ENCODE measurements at places on chromosomes 2 and 18.

- DNase-seq: no peak
Measured at GRCh38 chr18:508835-509234, 8.3 kb upstream of the COLEC12 start.

DNA sequence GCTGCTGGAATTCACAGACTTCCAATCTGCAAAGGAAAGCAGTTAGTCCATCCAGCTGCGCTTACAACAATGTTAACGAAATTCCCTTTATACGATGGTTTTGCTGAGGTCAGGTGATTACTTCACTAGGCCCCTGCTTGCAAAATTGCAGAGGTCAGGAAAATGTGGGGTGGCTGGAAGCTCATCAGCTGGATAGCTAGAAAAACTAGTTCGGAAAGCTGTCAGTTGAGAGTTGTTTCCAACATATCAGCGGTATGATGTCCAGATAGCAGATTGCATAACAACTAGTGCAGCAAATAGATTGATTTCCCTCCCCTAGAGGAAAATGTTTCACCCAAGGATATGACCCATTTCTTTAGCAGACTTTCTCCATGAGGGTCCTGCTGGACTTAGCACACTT, 2021.1 kb upstream of the CELF4 start:
- DNase-seq: no peak

- DNase-seq: no peak
Measured at GRCh38 chr2:185787227-185788145, 48.9 kb downstream of the FSIP2 start.

GRCh38 chr2:157825885-157826284, 50.2 kb downstream of the ACVR1 start:
- DNase-seq: no peak

GRCh38 chr2:121210691-121211090, 74.3 kb downstream of the TFCP2L1 start:
- no peak for DNase-seq

- DNase-seq: no peak
Measured at GRCh38 chr2:15053542-15053941, 421.0 kb downstream of the LRATD1 start.
